ENCODE measurements at places on chromosomes 1 and 21.

GRCh38 chr21:26783466-26784195 is 61.6 kb downstream of the ADAMTS1 start:
- no peak for DNase-seq

DNA sequence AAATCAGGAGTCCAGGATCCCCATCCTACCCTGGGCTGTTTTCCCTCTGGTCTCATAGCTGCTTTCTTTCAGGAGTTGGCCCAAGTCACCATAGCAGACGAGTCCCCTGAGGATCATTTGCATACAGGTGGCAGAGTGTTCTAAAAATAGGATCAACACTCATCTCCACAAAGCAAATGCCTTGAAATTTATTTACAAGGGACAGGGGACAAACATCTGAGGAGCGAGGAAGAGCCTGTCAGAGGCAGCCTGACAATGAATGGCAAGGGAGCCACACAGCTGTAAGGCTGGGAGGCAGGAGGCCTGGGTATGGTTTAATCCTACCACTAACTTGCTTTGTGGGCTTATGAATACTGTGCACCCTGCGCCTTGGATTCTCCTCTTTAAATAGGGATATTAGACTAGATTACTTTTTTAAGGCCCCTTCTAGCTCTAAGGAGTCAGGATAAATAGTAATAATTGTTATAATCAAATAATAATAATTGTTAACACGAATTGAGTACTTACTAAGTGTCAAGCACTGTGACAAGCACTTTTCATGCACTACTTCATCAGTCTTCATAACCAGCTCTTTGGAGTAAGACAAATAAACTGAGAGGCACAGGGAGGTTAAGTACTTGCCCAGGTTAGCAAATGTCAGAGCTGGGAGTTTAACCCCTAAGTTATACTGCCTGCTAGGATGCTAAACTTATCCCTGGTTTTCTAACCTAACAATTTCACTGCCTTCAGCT is 34.5 kb downstream of the RAB3B start:
- no peak for DNase-seq

- DNase-seq: no peak
These were observed 35.2 kb upstream of the MUTYH start for GRCh38 chr1:45375104-45376090.

- DNase-seq: no peak
These were observed 72.3 kb downstream of the PRDM2 start for GRCh38 chr1:13772271-13772670.

DNA sequence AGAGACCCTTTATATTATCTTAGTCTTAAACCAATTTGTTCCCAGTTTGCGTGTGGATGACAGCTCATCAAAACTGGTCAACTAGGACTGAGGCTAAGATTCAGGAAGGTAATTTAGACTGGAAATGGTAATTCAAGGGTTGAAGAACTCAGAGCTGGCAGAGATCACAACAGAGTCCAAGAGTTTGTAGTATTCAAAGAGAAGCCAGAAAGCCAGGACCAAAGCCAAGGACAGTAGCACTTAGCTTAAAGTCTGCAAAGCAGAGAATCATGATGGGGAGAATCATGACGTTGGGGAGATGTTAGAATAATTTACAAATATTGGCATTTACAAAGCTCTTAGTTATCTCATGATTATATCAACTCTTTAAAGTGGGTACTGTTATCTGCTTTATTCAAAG is 32.6 kb downstream of the RNF11 start:
- DNase-seq: no peak

DNA sequence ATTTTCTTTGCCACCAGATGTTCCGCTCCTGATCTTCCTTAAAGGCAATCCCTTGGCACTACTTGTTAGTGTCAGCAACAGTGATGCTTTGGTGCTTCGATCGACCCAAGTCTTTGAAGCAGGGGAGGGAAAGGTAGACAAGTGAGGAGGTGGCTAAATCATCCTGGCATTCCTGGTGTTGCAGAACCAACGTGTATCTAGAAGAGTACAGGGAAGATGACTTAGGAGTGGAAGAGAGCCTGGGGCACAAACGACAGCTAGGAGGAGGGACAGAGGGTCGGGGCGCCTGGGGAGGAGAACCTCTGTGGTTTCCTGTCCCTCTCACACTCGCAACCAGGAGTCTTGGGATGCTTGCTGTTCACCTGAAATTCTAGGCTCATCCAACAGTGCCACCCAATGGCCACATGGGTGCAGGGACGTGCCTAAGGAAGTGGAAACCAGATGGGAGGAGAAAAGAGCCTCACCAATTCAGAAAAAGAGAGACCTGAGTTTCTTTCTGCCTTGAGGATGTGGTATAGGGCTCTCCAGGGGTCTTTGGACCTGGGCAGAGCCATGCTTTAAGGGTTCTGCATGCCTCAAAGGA is 9.5 kb upstream of the KCNA2 start:
- peak; percentile 83 for DNase-seq

- no peak for DNase-seq
These were observed 24.5 kb downstream of the NECAP2 start for GRCh38 chr1:16464917-16465625.

DNA sequence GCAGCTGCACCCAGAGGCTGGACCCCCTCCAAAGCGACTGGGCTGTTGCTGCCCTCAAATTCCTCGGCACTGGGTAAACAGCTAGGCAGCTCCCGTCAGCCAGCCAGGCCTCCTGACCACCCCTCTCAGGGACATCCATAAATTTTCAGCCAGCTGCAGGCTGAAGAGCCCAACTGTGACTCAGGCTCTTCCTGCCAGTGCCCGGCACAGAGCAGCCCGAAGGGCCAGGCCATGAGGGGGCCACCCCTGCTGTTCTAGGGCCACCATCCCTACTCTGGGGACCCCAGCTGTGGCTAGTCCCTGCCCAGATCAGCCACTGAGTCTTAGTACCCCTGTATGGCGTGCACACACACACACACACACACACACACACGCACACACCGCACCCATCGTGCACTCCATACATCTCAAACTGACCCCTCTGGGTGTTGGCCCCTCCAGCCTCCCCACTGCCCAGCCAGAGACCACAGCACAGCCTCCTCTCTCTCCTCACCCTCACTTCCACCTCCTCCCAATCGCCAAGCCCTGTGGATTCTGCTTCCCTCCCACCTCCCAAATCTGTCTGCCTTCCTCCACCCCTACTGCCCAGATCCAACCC is 6.2 kb upstream of the LAPTM5 start:
- DNase-seq: peak; percentile 78

- no peak for DNase-seq
These were observed 535 bp downstream of the SETD4 start for GRCh38 chr21:36059823-36060158.

DNA sequence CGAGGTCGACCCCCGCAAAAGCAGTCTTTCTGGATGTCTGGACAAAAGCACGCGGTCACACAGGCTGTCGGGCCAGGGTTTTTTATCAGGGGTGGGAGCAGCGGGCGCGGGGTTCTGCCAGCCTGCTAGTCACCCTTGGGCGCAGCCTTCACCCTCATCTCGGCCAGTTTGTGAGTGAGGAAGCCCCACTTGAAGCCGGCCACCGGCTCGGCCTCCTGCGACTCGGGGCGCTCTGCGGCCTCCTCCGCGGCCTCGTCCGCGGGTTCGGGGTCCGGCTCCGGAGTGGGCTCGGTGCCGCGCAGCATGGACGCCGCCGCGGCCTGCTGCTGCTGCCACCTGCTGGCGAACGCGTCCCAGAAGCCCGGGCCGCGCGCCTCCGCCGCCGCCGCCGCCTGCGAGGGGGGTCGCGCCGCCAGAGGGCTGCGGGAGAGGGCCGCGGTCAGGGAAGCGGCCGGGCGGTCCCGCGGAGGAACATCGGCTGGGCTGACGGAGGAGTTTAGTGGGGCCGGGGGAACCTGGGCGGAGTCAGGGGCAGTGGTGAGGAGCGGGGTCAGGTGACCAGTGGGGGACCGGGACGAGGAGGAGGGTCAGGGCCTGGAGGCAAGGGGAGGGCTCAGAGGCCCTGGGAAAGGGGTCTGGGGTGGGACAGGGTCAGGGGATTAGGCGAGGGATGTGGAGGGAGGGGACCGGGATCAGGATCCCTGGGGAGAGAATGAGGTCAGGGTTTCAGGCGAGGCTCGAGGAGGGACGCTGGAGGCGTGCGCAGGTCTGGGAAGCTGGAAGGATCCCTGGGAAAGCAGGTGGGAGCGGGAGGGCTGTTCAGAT is 4.5 kb downstream of the C1orf232 start:
- no peak for DNase-seq

DNA sequence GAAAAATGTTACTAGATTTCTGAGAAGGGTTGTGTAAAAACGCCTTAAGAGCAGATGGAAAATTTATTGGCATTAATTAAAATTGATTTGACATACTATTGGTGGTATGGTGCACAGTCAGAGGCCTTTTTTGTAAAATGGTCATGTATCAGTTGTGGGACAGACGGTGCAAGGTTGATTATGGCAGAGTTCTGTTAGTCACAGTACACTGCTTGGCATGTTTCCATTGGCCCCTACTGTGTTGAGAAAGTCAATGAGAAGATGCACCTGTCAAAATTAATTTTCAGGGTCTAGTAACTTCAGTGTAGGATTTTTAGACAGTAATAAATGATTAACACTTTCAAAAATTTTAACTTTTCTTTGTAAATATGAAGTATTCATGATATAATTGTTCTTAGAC is 4.4 kb downstream of the B3GALT2 start:
- no peak for DNase-seq

DNA sequence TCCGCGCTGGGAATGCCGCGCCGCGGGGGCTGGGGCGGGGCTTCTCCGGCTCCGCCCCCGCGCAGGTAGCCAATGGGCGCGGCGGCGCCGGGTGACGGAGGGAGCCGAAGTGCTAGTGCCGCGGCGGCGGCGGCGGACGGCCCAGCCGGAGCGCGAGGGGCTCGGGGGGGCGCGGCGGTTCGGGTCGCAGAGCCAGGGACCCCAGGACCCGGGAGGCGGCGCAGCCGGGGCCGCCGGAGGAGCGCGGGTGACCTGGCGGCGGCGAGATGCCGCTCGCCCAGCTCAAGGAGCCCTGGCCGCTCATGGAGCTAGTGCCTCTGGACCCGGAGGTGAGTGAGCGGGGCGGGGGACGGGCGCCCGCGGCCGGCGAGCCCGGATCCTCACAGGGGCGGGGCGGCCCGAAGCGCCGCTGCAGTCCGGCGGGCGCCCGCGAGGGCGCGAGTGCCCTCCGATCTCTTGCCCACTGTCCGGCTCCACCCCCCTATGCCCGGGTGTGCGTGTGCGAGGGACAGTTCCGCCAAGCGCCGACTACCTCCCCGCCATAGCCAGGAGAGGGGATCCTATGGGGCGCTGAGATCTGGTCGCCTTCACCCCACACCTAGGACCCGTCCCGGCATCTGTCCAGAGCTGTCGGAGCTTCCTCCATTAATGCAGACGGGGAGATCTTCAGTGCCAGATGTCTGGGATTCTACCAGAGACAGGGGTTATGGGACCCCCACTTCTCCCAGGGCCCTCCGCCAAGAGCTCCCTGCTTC is at the start of gene RPS6KA1:
Gene RPS6KA1, plus strand, starts transcription at position 107 of the 755 bp plus-strand sequence. Its CDS starts 160 bp downstream, at position 267.
- peak; percentile 70 for DNase-seq

GRCh38 chr1:228807904-228808605 is 72.8 kb downstream of the RHOU start:
- no peak for DNase-seq

DNA sequence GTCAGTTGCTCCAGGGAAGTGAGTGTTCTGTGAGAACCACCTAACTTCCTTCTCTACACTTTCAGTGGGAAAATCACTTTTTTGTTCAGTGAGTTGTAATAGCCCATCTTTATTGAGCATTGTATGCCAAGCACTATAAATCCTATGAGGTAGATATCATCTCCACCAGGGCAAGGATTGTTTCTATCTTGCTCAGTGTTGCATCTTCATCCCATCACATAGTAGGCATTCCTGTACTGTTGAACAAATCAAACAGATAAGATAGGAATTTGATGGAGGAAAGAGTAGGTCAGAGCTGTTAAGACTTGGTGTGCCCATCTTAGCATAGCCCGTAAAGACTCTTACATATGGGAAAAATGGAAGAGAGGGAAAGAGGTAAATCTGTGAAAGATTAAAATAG is 2.9 kb upstream of the PIGV start:
- DNase-seq: no peak

- DNase-seq: no peak
These were observed 95.4 kb downstream of the C1orf94 start for GRCh38 chr1:34272152-34272551.

- no peak for DNase-seq
These were observed 1162.5 kb upstream of the PRMT6 start for GRCh38 chr1:105894006-105894405.

GRCh38 chr1:109468903-109469302 is 2.6 kb downstream of the SYPL2 start:
- DNase-seq: no peak

GRCh38 chr1:199243423-199244061 is 604.7 kb downstream of the PTPRC start:
- peak; percentile 82 for DNase-seq

DNA sequence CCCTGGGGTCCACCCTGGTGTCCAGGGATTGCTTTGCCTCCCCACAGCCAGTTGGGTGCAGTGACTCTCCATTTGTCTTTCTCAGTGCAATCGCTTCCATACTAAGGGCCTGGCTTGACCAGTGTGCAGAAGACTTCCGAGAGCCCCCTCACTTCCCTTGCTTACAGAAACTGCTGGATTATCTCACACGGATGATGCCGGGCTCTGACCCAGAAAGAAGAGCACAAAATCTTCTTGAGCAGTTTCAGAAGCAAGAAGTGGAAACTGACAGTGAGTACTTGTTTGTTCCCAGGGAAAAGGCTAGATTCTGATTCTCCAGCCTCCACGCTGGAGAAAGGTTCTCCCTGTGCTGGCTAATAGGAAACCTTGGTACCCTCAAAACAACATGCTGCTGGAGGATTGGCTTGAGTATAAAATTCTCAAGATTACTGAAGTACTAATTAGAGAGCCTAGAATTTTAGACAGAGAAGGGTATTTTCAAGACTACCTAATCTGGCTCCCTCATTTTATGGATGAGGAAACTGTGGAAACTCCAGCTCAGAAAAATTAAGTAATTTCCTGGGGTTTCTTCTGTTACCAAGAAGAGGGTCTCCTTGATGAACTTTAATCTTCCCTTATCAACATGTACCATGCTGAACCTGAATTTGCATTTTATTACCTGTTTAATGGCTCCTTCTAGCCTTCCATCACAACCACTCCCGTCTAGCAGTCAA is 75.8 kb downstream of the RGL1 start:
- DNase-seq: no peak

- DNase-seq: no peak
These were observed 161.2 kb upstream of the NFIA start for GRCh38 chr1:60921175-60921574.

DNA sequence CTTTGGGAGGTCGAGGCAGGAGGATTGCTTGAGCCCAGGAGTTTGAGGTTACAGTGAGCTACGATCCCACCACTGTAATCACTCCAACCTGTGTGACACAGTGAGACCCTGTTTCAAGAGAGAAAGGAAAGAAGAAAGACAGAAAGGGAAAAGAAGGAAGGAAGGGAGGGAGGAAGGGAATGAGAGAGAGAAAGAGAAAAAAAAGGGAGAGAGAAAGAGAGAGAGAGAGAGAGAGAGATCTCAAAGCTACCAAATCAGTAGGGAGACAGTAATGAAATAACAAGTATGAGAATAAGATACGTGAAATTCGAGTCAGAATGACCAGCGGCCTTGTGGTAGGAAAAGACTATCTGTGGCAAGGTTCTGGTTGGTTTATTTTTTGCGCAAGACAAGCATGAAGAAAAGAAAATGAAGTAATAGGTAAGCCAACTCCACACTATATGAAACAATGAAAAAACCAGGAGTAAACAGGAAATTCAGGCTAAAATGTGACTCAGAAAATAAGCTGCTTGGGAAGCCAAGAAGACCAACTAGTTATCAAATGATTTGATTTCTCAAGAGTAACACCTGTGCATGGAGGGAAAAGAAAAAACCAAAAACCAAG is 8.9 kb downstream of the MTF1 start:
- DNase-seq: no peak

Data from globus pallidus (tissue), 1 donor.